ENCODE measurements at places on chromosomes 11 and 22.

DNA sequence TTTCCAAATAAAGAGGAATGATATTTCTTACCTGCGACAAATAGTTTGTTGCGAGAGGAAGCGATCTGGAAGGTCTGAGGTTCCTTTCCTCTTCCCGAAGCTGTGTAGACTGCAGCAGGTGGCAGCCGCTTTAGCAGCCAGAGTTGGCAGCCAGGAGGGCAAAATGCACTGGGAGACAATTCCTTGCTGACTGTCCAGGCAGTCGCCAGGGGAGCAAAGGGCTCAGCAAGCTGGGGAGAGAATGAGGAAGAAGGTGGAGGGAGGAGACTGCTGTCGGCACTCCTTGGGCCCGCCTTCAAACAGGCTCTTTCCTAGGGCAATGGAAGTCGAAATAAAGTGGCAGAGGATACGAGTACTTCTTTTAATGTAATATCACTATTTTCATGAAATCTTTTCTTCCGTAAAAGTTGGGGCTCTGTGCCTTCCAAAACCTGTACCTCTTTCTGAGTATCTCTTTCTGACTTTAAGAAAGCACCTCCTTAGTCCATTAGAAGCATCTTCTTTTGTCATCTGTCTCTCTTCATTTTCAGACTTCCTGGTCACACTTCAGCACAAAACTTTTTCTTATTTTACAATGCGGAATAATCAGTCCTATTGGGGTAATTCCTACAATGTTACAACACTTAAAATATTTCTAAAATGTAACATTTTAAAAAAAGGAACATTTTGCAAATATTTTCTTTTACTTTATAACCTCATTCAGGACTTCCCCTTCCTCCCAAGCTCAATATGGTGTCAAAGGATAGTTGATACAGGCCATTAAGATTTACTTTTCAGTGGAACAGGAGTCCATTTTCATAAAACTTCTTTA lies at the start of gene IL18:
Gene IL18 (minus strand): TSS at position 220 of the 811 bp plus-strand sequence. CDS start 9,041 bp downstream, outside the sequence.
- no peak for DNase-seq

DNA sequence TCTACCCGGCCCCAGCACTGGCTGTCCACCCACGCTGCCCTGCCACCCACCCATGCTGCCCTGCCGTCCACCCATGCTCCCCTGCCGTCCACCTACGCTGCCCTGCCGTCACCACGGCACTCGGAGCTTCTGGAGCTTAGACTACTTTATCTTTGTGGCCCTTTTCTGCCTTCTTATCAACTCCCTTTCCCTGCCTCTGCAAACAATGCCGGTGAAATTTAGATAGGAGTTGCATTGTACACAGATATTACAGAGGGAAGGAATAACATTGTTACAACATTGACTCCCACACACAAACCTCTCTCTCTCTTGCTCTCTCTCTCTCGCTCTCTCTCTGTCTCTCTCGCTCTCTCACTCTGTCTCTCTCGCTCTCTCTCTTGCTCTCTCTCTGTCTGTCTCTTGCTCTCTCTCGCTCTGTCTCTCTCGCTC lies 33.7 kb upstream of the BRSK2 start:
- DNase-seq: no peak

DNA sequence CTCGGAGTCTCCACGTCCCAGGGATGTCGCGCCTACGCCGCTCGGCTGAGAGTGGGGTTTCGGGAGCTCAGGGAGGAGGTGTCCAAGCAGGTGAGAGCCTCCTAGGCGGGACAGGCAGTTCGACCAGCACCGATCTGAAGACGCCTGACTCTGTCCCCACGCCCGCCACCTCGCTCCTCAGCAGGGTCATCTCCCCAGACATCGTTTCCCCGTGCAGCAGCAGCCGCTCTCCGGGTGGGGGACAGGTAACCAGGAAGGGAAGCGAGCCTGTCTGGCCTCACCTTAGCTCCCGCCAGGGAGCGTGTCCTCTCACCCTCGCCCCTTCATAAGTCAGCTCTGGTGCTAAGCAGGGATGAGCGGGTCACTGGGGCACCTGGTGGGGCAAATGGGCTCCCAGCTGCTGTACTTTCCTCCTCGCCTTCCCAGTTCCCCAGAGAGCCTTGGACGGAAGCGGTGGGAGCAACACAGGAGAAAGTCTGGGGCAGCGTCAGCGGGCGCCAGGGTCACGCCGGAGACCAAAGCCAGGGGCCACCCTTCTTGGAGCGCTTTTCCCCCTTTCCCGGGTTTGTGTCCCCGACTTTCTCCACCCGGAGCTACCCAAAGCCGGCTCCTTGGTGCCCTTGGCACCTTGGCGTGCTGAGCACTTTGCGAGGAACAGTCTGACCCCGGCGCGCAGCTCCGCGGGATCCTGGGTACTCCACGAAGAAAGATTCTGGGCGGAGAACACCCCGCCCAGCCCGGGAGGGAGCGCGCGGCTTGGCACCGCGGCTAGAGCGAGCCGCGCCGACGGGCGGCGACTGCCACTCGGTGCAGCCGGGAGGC lies 1.6 kb downstream of the SPON1 start:
- DNase-seq: no peak

- DNase-seq: no peak
These were observed 6.5 kb downstream of the PACS1 start for GRCh38 chr11:66076561-66076960.

GRCh38 chr11:92843455-92843854 lies 126.0 kb upstream of the MTNR1B start:
- DNase-seq: no peak

- no peak for DNase-seq
These were observed 136.4 kb downstream of the NECTIN1 start for GRCh38 chr11:119592642-119593041.

DNA sequence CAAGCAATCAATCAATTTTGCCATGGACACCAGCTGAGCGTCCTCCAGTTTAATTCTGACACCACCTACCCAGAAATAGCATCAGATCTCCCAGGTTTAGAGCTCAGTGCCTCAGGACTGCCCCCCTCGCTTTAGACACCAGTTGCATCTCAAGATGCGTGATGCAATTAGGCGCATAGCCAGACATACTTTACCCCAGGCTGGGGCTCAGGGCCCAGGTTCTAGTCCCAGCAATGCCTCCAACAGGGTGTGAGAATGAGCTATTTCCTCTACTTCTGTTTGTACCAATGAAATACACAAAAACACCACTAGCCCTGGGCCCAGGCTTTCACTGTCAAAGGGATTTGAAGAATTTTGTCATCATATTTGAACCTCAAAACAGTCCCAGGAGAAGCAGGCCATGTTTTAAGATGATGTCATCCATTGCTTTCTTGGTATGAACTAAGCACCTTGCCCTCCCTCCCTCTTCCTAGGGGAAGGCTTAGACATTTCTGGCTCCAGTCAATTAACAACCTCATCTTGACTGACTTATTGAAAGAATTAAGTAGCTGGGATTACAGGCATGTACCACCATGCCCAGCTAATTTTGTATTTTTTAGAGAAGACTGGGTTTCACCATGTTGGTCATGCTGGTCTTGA lies 61.5 kb upstream of the INCENP start:
- DNase-seq: no peak

- no peak for DNase-seq
These were observed 52.2 kb downstream of the JAM3 start for GRCh38 chr11:134120921-134121526.

DNA sequence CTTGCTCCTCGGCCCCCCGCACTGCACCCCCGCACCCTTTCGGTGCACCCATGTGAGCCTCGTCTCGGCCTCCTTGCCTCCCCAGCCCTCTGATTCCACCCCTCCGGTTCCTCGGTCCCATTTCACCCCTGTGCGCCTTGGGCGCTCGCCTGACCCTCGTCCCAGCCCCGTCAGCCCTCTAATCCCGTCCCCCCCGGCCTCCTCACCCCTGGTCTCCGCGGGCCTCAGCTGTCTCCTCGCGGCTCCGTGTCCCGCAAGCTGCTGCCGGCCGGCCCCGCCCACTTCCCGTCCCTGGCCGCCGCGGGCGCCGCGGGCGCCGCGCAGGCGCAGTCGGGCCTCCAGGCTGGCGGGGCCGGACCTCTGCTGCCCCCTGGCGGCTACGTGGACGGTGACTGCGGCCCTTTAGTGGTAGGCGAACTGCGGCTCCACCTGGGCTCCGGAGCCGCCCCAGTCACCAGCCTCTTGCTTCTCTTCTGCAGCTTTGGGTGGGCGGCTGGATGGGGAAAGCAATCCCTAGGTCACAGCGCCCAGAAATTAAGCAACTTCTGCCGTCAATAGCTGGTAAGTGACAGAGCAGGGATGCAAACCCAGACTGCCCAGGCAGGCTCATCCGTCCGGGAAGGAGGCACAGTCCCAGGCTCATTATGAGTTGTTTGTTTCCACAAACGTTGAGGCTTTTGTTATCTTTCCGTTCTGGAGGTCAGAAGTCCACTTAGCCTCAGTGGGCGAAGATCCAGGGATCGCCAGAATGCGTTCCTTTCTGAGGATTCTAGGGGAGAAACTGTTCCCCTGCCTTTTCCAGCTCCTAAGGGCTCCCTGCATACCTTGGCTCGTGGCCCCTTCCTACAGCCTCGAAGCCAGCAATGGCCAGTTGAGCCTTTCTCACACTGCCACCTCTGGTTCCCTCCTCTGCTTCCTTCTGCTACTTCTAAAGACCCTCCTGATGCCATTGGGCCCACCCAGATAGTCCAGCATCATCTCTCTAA lies at the start of gene PPM1F:
Gene PPM1F (minus strand): TSS at position 263 of the 986 bp plus-strand sequence. CDS start 6,800 bp downstream, outside the sequence.
- DNase-seq: peak; percentile 88
